Mesothelial cell of epicardium (in vitro differentiated cells): ENCODE measurements at places on chromosomes 5 and 9.

- DNase-seq = no peak
These were observed 4.5 kb upstream of the TMEM252 start for GRCh38 chr9:68545033-68545705.

- no peak for DNase-seq
These were observed 85.7 kb downstream of the IZUMO3 start for GRCh38 chr9:24459953-24460352.

GRCh38 chr5:9898319-9898718, 268.2 kb upstream of the TAS2R1 start:
- DNase-seq = no peak

GRCh38 chr9:4328723-4329122, 28.9 kb upstream of the GLIS3 start:
- DNase-seq = no peak

GRCh38 chr9:115553060-115553773, 435.3 kb upstream of the TNC start:
- no peak for DNase-seq

DNA sequence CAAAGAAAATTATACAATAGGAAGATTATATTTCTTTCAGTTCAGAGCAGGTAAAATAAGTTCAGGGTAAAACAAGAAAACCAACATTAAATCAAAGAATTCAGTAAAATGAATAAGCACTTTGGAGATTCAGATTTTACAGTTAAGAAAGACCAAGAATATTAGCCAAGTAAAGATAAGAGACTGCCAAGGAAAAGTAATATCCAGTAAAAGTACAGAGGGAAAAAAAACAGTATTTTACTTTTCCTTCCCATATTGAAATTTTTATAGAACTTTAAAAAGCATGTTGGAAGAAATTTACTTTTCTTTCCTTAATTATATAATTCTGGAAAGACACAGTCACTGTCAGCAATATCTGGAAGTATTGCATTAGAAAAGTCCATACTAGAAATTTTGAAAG, 393.4 kb downstream of the NFIB start:
- no peak for DNase-seq

- no peak for DNase-seq
These were observed 18.6 kb upstream of the TJP2 start for GRCh38 chr9:69155341-69156030.

GRCh38 chr5:151180291-151180690, 22.7 kb upstream of the ANXA6 start:
- DNase-seq = no peak
